ENCODE measurements at places on chromosomes 13 and 19.
A peak's percentile ranks its signal among the peaks of the same experiment; 100 is the strongest.

DNA sequence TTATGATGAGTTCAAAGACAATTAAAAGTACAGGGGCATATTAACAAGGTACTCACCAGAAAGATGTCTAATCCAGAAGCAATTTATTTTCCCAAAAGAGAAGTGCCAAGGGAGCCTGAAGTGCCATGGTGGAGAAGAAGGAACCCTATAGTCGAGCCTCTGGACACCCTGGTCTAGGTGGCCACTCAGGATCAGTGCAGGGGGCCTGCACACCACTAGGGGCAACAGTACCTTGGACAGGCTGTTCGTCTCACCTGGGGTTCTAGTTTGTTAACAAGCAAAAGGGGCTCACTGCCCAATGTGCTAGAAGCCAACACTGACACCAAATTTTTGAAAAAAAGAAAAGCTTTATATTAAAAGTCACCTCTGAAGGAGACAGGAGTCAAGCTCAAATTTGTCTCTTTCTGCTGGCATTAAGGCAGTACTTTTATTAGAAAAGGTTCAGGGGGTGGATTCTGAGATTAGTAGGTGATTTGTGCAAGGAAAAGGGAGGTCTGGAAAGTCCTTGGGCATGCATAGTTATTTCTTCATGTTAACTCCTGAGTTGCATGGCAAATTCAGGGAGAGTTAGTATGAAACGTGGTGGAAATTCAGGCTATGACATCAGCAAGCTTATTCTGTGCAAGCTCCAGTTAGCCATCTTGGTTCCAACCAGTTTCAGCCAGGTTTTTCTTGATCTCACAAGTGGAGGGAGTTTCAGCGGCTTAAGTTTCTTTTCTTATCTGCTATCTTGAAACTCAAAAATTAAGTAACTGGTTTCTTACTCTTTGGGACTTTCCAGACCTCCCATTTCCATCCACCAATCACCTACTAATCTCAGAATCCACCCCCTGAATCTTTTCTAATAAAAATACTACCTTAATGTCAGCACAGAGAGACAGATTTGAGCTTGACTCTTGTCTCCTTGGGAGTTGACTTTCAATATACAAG is 884 bp upstream of the CBY2 start:
- DNase-seq, result no peak

GRCh38 chr13:83229574-83230305 is 652.5 kb downstream of the SLITRK1 start:
- DNase-seq, result no peak

DNA sequence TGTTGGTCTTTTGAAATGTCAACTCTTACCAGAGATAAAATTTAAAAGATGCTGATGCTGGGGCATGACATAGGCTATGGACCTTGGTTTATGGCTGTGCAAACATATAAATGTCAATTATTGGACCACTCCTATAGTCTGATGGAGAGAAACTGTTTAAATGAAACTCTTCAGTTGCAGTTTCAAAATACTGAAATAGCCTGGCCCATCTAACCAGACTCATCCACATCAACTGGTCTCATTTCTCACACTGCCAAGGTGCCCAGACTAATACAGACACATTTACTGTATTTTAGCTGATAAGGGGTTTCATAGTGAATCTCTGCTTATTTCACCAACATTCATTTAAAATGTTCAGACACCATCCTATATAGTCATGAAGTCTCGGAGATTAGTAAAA is 19.9 kb downstream of the SERPINE3 start:
- DNase-seq, result no peak

GRCh38 chr13:31160857-31161556 is 697 bp downstream of the HSPH1 start:
- DNase-seq, result peak; percentile 47

DNA sequence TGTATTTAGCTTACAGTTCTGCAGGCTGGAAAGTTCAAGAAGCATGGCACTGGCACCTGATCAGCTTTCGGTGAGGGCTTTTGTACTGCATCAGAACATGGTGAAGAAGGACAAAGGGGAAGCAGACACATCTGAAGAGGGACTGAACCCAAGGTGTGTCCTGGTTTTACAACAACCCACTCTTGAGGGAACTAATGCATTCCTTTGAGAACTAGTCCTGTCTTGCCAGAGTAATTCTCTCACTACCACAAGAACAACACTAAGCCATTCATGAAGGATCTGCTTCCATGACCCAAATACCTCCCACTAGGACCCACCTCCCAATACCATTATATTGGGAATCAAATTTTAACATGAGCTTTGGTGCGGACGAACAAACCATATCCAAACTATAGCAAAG is 93.6 kb downstream of the RFC3 start:
- DNase-seq, result no peak
